Peyer's patch (tissue), 4 donors: ENCODE measurements at places on chromosomes 13 and 19. TPM values are rescaled to one million over a fixed set of nuclear protein-coding genes. Genes with fewer than 3 reads are reported as not detected.

The APBA3 gene
- 48.1 TPM for total RNA-seq

The CYP2B6 gene
- total RNA-seq: 20.8 TPM

The OR10H2 gene
- total RNA-seq: not detected

The BCAM gene
- 40.2 TPM for total RNA-seq

The EXOC3L2 gene
- 1.6 TPM for total RNA-seq

The MARCHF2 gene
- 75.7 TPM for total RNA-seq

The NPHS1 gene
- not detected for total RNA-seq

The NLRP7 gene
- not detected for total RNA-seq

The COX7A1 gene
- 2.7 TPM for total RNA-seq
